Stimulated activated CD8-positive, alpha-beta memory T cell treated with anti-CD3 and anti-CD28 coated beads, Interleukin-4, amount 100 ng/mL, for 4 hours (primary cell): ENCODE measurements at places on chromosomes 16 and 17.

DNA sequence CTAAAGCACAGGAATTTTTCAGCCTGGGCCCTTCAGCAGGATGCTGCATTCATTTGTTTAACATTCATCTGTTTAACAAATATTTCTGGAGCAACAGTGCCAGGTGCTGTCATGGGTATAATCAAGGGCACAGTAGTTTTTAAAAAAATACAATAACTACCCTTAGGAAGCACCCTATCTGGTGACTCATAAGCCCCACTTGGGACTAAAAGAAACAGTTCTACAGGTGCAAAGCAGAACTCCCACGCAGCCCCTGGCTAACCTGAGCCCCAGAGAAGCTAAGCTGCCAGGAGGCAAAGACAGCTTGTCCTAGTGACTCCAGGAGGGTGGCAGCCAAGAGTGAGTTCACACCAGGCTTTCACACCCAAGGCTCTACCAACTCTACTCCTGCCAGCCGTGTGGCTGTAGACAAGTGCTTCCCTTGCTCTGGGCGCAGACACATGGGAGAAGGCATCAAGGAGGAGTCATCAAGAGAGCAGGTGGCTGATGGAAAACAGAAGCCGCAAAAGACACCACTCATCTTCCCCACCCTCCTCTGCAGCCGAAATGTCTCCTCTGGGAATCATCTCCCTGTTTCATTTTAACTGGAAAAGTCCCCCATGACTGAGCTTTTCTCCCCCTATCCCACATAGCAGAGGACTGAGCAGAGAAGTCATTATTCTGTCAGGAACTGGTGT lies 14.4 kb downstream of the CUEDC1 start:
- DNase-seq, result no peak

DNA sequence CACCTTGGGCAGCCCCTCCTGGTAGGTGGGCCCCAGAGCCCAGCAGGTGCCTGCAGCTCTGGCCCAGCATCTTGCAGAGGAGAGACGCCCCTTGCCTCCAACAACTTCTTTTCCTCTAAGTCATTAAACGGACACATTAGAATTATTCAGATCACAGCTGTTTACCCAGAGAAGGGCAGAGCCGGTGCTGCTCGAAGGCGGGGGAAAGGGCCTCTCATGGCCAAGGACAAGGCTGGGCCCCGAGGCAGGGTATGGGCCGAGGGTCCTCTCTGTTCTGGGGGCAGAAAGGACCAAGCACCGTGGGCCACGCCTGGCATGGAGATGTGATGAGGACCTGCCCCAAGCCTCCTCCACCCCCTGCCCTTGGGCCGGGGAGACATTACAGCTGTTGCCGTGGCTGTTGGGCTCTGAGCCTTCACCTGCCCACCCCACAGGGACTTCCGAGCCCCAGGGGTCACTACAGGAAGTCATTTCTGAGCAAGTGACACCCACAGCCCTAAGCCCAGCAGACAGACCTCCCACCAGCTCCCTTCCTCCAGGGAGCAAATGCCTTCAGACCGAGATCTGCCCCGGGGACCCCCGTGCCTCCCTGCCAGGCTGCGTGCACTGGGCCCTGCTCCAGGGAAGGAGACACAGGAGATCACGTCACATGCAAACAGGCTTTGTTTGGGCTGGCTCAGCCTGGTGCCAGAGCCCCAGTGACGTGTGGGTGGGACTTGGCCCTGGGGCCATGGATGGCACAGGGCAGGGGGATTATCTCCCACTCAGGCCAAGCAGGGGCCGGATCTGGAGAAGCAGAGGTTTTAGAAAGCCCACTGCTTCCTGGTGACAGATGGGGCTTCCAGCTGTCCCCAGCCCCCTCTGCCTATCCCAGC lies 699 bp upstream of the PVALEF start:
- no peak for DNase-seq

- DNase-seq, result no peak
Measured at GRCh38 chr17:34623856-34624766, 44.7 kb downstream of the TMEM132E start.

- no peak for DNase-seq
Measured at GRCh38 chr16:74682556-74682955, 15.9 kb upstream of the RFWD3 start.

DNA sequence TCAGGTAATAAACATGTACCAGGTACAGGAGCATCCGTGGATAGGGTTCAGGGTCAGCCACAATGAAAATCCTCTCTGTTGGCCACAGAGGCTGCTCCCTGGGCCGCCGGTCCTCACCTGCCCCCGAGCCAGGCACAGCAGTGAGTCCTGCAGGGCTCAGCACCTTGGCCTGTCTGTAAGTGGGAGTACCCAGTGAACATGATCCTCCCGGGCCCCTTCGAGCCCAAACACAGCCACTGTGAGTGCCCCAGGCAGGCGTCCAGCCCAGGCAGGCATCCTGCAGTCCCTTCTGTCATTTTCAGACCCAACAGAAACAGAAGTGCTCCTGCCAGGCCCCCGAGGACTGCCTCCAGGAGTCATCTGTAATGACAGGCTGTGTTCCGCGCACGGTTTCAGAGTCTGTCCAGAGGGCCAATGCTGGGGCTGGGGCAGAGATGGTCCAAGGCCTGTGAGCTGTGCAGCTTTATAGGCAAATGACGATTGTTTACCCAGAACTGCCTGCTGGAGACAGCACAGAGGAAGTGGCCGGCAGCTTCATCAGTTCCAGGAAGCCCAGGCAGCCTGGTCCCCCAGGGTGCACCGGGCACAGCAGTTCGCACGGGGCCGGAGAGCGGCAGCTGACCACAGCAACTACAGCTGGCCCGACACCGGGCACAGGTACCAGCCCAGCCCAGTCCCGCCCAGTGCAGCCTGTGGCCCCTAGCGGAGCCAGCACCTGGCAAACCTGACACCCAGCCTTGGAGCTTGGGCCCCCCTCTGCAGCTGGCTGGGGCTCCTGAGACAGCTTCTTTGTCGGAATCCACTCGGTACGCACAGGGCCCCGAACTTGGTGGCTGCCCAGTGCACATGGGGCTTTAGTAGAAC lies 13.2 kb downstream of the SLC7A5 start:
- DNase-seq, result no peak

DNA sequence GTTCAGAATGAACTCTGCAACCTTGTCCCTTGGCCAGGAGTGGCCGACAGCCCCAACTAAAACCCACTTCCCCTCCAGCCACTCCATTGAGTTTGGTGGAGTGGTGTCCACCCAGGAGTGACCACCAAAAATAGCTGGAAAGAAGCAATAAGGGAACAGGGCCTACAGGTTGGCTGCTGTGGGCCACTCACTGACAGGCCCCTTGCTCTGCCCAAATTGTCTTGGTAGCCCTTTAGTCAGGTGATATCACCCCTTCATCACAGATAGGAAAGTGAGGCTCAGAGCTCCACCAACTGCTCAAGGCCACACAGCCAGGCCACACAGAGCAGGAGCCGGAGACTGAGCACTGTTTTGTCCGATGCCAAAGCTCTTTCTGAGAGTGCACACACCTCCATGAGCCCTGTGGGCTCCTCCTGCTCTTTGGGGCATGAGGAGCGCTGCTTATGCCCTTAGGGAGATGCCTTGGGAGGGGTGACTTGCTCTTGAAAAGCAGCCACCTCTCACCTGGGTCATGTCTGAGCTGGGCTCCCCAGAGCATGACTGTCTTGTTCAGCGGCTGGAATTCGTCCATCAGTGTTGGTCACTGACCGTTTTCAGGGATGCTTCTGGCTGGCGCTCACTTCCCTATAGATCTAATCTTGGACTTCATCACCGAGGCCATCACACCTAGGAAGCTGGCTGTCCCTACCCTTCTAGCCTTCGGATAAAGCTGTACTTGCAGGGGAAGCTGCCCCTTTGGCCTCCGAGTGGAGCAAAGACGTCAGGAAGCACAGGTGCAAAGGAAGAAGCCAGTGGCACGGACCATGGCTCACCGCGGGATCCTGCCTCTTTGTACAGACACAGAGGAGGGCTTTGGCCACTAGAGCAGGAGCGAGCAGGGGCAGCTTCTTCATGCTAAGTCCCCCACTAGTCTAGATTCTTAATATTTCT lies 186.0 kb upstream of the ZNF469 start:
- DNase-seq, result no peak

- no peak for DNase-seq
Measured at GRCh38 chr16:67528222-67528869, at the start of gene RIPOR1. TSS of gene RIPOR1 (plus strand) at chr16:67528829. CDS start at chr16:67538447, 9,618 bp downstream.

DNA sequence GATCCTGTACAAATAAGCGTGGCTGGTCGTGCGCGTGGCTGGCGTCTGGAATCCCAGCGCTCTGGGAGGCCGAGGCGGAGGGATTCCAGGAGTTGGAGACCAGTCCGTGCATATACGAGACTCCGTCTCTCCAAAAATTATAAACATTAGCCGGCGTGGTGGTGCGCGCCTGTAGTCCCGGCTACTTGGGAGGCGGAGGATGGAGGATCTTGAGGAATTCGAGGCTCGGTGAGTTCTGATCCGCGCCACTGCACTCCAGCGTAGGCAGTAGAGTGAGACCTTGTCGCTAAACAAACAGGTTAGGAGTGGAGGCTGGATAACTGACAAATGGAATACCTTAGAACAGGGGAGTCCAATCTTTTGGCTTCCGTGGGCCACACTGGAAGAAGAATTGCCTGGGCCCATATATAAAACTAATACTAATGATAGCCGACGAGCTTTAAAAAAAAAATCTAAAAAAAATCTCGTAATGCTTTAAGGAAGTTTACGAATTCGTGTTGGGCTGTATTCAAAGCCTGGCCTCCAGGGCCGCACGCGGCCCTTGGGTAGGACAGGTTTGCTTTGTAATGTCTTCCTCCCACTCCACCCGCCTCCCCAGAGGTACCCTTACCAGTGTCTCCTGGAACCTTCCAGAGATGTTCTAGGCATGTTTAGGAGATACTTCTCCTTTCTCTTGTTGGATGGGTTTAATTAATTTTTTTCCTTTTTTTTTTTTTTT lies 909 bp upstream of the RSL1D1 start:
- no peak for DNase-seq

- no peak for DNase-seq
Measured at GRCh38 chr17:31318851-31319661, 2.4 kb downstream of the EVI2A start.

GRCh38 chr16:28212532-28212873 lies 738 bp upstream of the XPO6 start:
- DNase-seq, result no peak

DNA sequence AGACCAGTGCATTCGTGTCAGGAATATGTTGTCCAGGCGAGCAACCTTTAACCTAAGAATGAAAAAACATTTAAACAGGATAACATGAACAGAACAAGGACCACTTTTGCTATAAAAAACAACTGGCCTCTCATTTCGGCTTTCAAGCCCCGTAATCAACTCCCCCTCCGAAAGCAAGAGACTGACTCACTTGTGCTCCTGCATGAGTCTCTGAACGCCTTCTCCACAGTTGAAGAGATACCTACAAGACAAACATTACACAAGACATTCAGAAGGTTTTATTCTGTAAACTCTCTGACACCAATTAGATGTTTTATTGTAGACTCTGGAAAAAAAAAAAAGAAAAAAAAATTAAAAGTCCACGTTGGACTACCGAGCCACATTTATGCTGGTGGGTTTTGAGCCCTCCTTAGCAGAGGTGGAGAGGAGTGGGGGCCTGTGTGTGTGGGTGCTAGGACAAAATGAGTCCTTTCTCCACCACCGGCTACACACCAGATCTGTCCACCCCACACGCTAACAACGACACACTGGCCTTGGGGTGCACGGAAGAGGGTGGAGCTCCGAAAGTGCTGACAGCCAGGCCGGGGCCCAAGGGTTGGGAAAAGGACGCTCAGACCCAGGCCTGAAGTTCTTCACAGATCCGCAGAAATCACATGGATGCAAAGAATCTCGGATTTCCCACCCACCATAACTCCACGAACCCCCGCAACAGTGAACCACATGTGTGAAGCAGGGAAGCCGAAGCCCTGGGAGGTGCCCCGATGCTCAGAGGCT lies 759 bp downstream of the ELAC2 start:
- no peak for DNase-seq

DNA sequence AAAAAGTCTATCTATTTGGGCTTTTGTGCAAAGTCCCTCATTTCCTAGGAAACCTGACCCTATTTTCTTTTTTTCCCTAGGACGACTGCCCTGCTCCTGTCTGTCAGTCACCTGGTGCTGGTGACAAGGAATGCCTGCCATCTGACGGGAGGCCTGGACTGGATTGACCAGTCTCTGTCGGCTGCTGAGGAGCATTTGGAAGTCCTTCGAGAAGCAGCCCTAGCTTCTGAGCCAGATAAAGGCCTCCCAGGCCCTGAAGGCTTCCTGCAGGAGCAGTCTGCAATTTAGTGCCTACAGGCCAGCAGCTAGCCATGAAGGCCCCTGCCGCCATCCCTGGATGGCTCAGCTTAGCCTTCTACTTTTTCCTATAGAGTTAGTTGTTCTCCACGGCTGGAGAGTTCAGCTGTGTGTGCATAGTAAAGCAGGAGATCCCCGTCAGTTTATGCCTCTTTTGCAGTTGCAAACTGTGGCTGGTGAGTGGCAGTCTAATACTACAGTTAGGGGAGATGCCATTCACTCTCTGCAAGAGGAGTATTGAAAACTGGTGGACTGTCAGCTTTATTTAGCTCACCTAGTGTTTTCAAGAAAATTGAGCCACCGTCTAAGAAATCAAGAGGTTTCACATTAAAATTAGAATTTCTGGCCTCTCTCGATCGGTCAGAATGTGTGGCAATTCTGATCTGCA lies 12.9 kb downstream of the TMEM98 start:
- DNase-seq, result no peak

DNA sequence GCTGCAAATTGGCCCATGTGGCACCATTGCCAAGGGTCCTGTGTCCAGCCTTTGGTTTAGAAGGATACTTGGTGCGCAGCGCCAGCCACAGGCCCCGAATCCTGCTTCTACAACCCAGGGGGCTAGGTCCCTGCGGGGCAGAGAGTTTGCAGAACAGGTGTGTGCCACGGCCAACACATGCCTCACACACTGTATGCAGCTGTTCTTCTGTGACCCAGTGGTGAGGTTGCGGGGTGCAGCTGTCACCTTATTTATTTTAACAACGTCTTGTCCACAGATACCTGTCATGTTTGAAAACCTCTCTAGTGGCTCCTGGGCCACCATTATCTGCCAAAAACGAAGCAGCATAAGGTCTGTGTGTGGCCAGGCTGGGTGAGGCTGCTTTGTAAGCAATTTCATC lies 11.6 kb downstream of the CBFA2T3 start:
- DNase-seq, result no peak

GRCh38 chr16:73526011-73526804 lies 478.3 kb upstream of the ZFHX3 start:
- no peak for DNase-seq

GRCh38 chr17:7479213-7480088 lies at the start of gene ZBTB4:
TSS of gene ZBTB4 (minus strand) at chr17:7479631. CDS start at chr17:7466801, 12,830 bp downstream.
- peak; percentile 31 for DNase-seq

DNA sequence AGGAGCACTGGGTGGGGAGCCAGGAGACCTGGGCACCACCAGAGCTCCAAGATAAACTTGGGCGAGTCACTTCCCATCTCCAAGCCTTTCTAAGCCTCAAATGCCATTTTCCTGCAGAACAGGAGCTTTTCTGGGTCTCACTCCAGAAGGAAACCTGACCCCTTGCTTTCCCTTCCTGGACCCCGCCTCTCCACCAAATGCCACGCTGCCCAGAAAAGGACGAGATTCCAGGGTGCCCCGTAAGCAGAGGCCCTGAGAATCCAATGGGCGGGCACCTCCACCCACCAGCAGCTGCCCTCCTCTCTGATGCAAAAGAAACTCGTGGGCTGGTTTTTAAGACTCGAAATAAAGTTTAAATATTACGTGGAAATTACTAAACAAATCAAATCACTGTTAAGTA lies 31.3 kb downstream of the ZNF423 start:
- no peak for DNase-seq
